ENCODE measurements at places on chromosomes 16 and 17.

GRCh38 chr16:15434425-15435215 lies at the start of gene BMERB1:
Gene BMERB1, plus strand, starts transcription at chr16:15434588. Its CDS starts 66 bp downstream, at chr16:15434654.
- DNase-seq, result peak; percentile 12

GRCh38 chr17:29905879-29906167 lies 24.2 kb downstream of the SSH2 start:
- no peak for DNase-seq

DNA sequence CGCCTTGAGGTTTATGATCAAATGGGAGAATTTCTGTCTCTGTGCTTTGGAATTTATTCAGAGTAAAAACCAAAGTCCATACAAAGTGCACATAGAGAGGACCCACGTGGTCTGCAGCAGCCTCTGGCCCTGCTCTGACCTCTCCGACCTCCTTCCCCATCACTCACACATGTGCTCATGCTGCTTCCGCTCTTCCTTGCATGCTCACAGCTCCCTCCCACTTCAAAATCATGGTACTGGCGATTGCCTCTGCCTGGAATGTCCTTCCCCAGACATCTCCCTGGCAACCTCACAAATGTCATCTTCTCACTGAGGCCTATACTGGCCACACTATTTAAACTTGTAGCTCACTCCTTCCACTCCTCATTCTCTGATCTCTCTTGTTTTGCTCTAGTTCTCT lies 418.0 kb downstream of the CA10 start:
- no peak for DNase-seq

- DNase-seq, result no peak
These were observed 6.2 kb downstream of the AKAP1 start for GRCh38 chr17:57091186-57091618.

DNA sequence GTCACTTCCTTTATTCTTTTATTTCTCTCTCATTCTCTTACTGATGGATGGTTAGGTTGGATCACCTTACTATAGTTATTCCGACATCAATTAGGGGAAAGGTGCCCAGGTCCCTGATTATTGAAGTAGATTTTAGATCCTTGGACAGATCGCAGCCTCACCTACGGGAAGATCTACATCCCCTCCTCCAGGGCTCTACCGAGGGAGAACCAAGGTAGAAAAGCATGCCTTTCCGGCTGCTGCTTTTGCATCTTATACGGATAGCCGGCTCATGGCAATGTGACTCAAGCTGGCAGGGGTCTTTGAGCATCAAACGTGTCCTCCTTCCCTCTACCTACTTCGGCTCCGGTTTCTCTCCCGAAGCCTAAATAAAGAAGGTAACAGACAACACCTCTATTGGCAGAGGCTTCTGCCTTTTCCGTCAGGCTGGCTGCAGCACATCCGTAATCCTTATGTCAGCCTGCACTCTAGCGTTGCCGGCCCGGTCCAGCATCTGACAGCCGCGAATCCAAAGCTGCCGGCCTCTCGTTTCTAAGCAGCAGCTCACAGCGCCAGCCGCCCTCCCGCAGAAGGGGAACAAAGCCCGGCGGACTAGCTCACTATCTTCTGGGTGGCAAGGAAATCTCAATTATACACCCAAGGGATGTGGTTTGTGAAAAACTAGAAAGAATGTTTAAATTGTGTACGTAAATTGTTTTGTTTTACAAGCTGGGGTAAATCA lies 46.9 kb downstream of the IRX6 start:
- DNase-seq, result no peak

- no peak for DNase-seq
These were observed 42.5 kb upstream of the TANC2 start for GRCh38 chr17:62923258-62924150.

DNA sequence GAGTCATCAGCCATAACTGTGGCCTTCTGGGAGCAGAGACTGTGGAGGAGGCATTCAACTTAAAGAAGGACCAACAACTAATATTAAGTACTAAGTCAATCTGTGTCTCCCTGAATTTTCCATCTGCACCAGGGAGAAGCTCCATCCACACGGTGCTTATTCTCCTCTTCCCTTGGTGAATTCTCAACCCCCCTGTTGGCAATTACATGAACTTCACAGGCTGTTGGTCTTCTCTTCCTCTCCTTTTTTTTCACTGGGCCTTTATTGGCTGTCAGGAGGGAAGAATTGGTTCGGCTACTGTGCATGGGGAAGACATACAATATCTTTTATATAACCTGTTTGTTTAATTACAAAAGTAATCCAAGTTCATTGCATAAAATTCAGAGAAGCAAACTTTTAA lies 152.8 kb upstream of the IRX6 start:
- no peak for DNase-seq

DNA sequence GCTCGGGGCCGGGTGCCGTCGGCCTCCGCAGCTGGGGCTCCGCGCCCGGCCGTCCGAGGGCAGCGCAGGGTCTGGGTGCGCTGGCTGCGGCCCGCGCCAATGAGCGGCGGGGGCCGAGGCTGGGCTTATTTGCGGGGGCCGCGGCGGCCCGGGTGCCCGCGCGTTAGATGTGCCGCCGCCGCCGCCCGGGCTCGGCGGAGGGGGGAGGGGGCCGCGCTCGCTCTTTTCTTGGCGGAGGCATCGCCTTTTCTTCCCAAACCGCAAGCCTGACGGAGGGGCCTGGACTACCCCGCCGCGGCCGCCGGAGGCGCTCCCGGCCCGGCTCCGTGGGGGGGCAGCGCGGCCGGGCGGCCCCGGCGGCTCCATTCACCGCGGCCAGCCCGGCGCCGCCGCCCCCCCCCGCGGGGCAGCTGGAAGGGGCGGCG lies at the start of gene NOTUM:
Gene NOTUM, minus strand, starts transcription at position 101 of the 425 bp plus-strand sequence. CDS start 278 bp downstream, outside the sequence.
- no peak for DNase-seq

- DNase-seq, result no peak
These were observed 22.5 kb upstream of the DYNLL2 start for GRCh38 chr17:58060596-58061191.

DNA sequence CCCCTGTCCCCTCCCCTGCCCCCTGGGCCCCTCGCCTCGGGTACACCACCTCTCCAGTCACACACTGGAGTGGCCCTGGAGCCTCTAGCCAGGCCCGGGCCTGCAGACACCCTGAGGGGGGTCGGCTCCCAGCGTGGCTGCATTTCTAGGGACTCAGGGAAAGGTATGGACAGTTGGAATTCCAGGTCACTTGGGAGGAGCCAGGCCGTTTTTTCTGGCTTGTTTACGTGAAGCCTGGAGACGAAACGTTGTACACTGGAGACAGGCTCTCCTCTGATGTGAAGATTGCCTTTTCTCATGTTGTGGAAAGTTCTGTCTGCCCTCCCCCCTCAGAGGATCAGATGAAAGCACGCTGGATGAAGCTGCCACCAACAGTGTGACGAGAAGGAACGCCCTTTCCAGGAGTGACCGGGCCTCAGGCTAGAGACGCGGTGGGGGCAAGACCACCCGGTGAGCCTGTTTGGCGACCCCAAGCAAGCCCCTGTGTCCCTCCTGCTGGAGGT lies 4.0 kb upstream of the PPP1R27 start:
- DNase-seq, result no peak

DNA sequence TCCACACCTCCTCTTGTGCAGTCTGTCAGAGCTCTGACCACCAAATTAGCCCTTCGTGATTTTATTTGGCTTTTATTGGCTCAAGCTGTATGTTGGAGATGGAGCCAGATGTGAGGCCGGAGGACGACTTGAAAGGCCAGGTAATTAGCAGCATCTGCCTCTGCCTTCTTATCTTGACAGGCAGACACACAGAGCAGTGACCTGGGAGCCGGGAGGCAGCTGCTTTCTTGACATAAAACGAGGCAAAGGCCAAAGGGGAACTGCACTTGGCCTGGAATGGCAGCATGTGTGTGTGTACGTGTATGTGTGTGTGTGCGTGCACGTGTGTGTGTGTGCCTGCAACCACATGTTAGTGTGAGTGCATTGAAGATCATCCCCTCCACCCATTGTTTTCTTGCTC lies 56.9 kb upstream of the BRD7 start:
- no peak for DNase-seq

- no peak for DNase-seq
These were observed 28.3 kb downstream of the ETV4 start for GRCh38 chr17:43517615-43518386.

GRCh38 chr16:14193316-14193871 lies 122.3 kb downstream of the MRTFB start:
- peak; percentile 33 for DNase-seq

- no peak for DNase-seq
These were observed 254.0 kb downstream of the CNTNAP4 start for GRCh38 chr16:76531236-76531635.

GRCh38 chr17:16343569-16343968 lies 9.7 kb downstream of the CENPV start:
- DNase-seq, result no peak

- DNase-seq, result no peak
These were observed 534 bp downstream of the PRSS36 start for GRCh38 chr16:31149332-31149731.

DNA sequence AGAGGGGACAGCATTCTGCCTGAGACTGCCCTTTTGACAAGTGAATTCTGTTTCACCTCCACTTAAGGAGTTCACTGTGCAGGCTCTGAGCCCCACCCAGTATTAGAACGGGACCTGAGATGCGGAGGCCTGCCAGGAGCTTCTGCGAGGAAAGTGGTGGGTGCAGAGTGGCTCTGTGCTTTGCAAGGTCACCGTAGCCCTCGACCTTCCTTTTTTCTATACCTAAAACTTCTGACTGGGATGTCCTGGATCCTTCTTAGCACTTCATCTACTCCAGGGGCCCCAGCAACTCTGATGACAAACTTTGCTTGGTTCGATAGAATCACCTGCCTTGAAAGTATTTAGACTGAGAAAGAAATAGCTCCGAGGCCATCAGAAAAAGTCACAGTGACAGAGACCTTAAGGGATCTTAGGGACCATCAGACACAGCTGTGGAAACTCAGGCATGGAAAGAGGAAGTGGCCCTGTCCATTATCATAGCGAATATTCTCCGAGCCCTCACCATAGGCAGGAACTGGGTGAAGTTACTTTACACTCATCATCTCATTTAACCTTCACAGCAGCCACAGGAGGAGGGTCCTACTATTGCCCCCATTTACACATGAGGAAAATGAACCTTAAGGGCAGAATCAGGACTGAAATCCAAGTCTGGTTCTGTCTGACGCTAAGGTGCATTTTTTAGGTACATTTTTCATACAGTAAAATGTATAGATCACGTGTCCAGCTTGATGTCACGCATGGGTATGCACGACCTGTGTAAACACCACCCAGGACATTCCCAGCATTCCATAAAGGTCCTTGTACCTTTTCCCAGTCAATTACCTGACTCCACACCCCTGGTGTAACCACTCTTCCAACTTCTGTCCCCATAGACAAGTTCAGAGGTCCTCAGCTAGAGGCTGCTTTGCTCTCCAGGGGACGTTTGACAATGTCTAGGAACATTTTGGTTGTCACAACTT lies 676 bp upstream of the KRT13 start:
- no peak for DNase-seq

GRCh38 chr17:29214215-29215146 lies 32.2 kb upstream of the CRYBA1 start:
- no peak for DNase-seq

DNA sequence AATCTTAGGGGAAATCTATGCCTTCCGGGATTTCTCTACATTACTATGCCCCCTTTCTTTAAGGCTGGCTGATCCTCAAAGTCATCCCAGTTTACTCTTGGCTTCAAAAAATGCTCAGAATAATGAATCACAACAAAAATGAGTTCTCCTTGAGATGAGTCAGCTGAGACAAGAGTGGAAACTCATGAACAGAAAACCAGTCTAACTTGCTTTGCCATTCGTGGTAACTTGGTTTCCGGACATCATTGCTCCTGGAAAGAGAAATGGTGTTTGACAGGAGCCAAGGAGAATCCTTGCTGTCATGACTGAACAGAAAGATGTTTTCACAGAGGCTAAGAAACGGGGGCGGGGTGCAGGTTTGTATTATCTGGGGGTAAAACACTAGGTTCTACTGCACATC lies 435.6 kb upstream of the DYNLRB2 start:
- DNase-seq, result no peak

GRCh38 chr16:80390046-80390445 lies 150.7 kb upstream of the DYNLRB2 start:
- DNase-seq, result no peak

- DNase-seq, result no peak
These were observed 25.1 kb upstream of the SLC47A1 start for GRCh38 chr17:19508577-19508867.

GRCh38 chr16:88685156-88686061 lies 898 bp downstream of the SNAI3 start:
- peak; percentile 58 for DNase-seq

- no peak for DNase-seq
These were observed 35.5 kb downstream of the GAN start for GRCh38 chr16:81350306-81350615.

GRCh38 chr16:35523991-35524390 lies 2064.6 kb downstream of the TP53TG3F start:
- no peak for DNase-seq

- DNase-seq, result no peak
These were observed 5.5 kb downstream of the DLX3 start for GRCh38 chr17:49989518-49989880.

- no peak for DNase-seq
These were observed 59.4 kb upstream of the SIAH1 start for GRCh38 chr16:48444574-48444973.

GRCh38 chr17:7380321-7380720 lies 568 bp upstream of the TNK1 start:
- DNase-seq, result no peak

DNA sequence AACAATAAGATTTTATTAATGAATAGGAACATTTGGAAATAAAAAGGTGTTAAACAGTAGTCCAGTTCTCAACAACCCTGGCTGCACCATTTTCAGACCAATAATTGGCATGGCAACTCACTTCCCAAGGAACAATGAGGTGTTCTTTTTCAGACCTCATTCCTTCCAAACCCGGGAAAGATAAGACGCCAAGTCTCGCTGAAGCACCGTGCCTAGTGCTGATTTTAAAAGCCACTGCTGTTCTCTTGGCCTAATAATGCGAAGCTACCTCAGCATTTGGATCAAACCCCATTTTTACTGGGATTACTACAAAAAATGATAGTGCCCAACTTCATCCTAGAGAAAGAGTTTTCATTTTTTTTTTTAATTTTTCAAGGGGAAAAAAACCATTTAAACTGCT lies 75.2 kb upstream of the NOL11 start:
- no peak for DNase-seq

GRCh38 chr16:82046541-82046940 lies 11.5 kb downstream of the HSD17B2 start:
- no peak for DNase-seq

GRCh38 chr16:11339075-11339474 lies 6.2 kb upstream of the RMI2 start:
- no peak for DNase-seq

GRCh38 chr16:28167221-28167620 lies 44.5 kb downstream of the XPO6 start:
- no peak for DNase-seq

DNA sequence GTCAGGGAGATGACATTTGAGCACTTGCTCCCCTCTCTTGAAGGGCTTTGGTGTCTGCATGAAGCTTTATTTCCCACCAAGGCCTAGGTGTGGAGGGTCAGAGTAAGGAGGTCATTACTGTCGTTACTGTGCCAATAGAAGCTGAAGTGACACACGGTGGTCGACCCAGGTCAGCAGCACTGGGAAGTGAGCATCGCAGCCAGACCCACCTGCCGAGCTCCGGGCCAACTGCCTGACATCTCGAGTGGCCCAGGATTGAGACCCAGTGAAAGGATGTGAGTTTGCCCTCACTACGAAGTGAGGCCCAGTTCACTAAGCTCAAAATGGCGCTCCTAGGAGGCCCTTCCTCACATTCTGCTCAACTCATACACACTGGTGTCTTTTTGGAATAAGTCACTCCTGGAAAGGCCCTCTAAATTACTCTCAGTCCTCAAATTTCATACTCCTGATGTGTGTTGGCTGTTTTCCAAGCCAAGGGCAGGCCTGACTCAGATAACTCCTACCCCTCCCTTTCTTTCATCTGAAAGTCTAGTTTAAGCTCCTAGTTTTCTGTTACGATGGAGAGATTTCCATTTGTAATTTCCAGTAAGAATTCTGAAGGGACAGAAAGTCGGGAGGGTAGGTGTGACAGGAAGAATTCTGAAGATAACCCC lies 200.4 kb downstream of the LGALS9B start:
- DNase-seq, result no peak

All from CD4-positive, alpha-beta T cell treated with Interleukin-4 for 4 hours (primary cell).